ENCODE measurements at places on chromosomes 5 and 9.

GRCh38 chr5:170937914-170938313 lies 76.1 kb downstream of the RANBP17 start:
- DNase-seq, result no peak

DNA sequence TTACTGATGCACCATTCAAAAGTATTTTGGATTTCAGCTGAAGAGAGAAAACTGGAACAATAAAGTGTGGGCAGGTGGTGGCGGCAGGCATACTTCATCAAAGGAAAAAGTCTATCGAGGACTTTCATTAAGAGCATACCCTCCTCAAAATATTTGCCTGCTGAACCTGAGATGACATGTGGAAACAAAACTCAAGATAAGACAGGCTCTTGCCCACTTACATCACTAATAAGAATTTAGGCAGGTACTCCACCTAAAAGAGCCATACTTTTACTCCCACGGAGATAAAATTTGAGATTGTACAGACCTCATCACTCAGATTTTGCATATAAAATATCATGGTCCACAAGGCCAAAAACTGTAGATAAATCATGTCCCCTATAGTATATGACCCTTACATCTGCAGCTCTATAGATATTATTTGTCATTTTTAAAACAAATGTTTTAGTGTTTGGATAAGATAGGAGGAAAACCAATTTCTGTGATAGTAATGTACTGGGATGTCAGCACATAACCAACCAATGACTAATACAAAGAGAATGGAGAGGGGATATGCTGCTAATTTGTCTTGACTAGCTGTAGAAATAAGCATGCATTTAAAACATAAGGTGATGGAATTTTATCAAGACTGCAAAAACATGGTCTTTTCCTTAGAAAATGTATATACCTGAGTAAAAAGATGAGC lies 730.6 kb upstream of the ZNF608 start:
- DNase-seq, result no peak

DNA sequence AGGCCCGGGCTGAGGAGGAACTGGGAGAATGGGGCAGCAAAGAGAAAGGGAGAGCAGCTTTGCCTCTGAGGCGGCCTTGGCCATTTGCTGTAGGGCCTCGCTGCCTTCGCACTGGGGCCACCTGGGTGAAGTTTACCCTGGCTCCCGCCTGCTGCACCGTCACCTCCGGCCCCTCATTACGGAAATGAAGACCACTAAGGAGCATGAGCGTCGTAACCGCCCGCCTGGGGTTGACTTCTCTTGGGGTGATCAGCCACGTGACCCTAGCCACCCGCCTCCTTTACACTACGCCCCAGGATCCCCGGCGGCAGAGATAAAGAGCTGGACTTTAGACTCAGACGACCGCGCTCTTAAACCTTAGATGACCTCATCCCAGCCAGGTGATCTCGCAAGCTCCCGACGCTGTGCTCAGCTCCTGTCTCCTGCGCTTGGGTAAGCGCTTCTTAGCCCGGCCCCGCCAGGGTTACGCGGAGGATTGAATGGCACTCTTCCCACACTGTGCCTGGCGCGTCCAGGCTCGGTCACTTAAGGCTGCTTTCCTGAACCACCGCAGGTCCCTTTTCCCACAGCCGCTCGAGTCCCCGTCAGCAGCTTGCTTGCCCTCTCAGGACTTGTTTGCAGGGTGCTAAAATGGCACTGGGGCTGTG lies 107.9 kb upstream of the LARP1 start:
- DNase-seq, result no peak

DNA sequence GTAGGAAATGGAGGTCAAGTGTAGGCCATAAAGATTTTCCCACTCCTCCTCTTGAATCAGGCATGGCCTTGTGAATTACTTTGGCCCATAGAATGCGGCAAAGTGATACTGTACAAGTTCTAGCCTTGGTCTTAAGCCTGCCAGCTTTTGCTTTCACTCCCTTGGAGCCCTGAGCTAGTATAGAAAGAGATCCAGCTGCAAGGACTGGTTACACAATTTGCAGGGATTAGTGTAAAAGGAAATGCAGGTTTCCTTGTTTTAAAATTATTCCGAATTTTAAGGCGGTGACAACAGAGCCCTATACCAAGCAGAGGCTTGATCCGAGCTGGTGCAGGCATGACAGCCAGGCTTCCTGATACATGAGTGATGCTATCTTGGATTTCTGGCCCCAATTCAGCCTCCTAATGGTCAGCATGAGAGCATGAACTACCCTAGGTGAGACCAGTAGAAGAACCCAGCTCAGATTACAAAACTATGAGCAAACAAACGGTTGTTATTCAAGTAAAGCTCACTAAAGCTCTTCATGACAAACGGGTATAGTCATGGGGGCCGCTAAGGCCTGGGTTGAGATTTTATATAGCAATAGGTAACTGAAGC lies 257.9 kb downstream of the DOCK8 start:
- DNase-seq, result no peak
